ENCODE measurements at places on chromosomes 3 and 15.

- no peak for DNase-seq
Measured at GRCh38 chr3:49791571-49791970, 5.2 kb upstream of the IP6K1 start.

DNA sequence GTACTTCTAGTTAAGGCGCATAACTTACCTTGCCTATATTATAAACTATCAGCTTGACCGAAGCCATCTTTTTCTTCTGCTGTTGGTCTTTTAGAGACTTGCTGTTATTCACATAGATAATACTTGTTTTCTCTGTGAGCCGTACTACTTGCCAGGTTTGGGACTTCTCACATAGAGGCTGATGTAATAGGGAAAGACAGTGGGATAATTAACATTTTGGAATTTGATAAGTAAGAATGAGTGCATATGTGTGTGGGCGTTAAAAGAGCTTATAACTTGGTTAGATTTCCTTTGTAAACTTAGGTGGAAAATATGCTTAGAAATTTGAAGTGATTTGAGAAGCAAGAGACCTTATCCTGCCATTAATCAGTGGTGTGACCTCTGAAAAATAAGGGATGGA lies 47.8 kb downstream of the FNDC3B start:
- no peak for DNase-seq

DNA sequence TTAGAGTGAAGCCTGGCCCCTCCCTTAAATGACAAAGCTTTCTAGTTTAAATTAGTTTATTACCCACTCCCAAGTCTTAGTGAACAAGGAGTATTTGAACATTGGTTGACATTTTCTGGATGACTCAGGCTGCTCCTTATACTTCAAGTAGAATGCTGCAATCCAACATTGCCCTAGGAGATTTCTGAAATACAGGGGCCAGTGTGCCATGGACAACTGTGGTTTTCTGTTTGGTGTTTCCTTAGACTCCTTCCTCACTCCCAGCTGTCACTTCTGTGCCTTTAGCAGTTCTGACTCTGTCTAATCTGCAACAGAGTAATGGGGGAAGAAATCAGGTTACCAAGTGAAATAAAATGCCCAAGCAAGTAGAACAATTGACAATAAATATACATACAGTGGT lies 116.1 kb upstream of the P2RY1 start:
- no peak for DNase-seq

DNA sequence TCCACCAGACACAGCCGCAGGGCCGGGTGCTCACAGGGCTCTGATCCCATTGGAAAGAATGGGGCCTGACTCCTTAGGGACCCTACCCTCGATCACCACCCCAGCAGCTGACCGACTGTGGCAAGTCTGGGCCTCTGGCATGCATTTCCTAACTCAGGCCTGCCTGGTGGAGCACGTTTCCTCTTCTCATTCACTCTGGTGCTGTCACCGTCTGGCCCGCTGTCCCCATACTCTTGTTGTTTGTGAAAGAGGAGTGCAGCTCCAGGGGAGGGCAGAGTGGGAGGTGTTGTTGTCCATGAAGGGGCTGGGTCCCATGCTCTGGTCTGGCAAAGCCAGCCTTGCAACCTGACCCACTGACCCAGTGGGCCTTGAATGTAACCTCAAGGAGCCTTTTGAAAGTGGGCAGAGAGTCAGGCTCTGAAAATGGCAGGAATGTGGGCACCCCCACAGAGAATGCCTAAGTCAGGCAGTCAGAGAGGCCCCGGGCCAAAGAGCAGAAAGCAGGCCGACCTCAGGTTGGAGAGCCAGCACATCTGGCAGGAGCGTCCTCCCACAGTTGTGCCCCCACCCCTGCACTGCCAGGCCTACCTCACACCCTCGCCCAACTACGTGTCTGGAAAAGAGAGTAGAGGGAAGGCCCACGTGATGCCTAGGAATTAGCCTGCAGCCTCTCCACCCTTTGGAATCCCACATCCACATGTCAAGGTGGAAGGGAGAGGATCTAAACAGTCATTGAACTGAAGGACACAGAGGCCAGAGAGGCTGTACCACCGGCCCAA lies 10.9 kb downstream of the SEMA7A start:
- DNase-seq, result no peak

DNA sequence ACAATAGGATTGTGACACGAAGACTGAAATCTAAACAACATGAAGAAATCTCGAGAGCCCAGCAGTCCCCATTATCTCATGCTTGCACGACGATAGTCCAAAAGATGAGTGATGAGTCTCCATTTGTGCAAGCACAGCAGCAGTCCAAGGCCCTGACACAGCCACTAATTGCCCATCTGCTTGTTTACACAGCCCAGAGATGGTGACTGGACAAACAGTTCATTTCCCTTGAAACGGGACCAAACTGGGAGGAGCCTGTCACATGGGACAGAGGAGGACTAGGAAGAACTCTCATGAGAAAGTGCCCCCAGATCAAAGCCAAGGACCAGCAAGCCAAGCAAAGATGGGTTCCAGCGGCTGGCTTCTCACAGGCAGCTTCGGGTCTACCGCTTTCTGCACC lies 121.0 kb downstream of the GREM1 start:
- peak; percentile 56 for DNase-seq

- DNase-seq, result no peak
Measured at GRCh38 chr3:52422669-52423068, 22.2 kb downstream of the SEMA3G start.

DNA sequence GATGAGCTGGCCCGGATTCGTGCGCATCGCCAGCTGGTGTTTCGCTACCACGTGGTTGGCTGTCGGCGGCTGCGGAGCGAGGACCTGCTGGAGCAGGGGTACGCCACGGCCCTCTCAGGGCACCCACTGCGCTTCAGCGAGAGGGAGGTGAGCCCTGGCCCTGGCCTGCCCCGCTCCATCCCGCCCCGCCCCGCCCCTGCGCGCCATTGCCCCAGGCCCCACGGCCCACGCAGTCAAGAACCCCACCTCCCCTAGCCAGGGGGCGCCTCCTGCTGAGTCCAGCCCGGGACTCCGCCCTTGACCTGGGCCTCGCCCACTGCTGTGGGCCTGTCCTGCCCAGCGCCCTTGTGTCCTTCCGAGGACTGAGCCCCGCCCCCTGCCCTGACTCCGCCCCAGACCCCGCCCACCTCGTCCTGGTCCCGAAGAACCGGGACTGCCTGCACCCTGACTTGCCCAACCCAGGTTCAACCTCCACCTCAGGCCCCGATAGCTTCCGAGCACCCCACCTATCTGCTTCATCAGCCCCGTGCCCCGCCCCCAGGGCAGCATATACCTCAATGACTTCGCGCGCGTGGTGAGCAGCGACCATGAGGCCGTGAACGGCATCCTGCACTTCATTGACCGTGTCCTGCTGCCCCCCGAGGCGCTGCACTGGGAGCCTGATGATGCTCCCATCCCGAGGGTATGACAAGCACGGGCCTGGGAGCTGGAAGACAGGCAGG lies 14.8 kb downstream of the NT5DC2 start:
- DNase-seq, result no peak

DNA sequence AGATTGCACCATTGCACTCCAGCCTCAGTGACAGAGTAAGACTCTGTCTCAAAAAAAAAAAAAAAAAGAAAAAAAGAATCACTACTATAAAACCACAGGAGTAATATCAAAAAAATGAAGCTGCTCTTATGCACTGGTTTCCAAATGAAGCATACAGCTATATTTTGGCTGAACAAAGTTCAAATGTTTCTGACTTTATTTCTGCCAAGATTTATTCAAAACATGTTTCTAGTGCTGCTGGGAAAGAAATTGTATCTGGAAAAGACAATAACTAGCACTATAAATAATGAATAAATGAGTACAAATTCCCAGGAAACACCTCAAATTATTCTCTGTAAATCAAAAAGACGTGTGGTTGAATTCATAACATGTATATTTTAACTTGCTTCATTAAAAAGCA lies 102.5 kb upstream of the MME start:
- DNase-seq, result no peak

- DNase-seq, result no peak
Measured at GRCh38 chr3:112303764-112304325, 9.8 kb upstream of the SLC9C1 start.

- DNase-seq, result no peak
Measured at GRCh38 chr3:194989241-194989640, 281.7 kb downstream of the XXYLT1 start.

GRCh38 chr3:130926504-130926903 lies 32.6 kb downstream of the ATP2C1 start:
- DNase-seq, result no peak

GRCh38 chr3:12522721-12523120 lies 22.6 kb downstream of the MKRN2OS start:
- DNase-seq, result no peak

- no peak for DNase-seq
Measured at GRCh38 chr15:67035886-67036285, 29.5 kb upstream of the SMAD3 start.

DNA sequence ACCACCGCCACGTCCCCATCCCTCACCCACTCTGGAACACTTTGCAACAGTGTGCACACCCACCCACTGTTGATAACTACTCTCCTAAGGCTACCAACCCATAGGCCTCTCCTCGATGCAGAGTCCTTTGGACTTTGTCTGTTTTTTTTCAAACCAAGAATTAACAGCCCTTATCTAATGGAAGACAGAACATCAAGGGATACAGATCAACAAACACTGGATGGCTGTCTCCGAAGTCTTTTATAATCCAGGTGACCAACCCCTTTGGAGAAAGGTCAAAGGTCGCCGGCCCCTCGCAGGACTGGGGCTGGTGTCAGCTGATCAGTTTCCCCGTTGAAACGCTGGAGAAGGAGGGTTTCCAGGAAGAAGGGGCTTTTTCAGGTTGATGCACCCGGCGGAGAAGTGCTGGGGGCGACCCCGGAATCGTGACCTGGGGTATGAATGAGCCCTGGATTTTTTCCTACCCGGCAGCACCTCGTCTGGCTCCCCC lies 532 bp downstream of the B4GALT4 start:
- DNase-seq, result no peak

DNA sequence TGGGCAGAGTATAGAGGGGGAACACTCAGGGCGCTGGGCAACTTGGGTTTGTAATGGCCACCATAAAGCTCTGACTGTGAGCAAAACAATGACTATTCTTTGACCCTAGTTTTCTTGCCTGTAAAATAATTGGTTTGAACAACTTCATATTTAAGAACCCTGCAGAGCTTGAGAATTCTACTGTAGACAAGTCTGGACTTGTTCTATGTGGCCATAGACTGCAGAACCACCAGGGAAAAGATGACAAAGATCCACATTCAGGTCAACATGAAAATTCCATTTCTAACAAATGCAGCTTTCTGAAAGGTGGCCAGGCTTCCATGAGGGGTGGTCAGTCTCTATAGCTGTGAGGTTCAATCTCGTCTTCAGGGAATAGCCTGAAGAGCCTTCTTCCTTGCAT lies 239.4 kb upstream of the LRRN1 start:
- DNase-seq, result no peak

- DNase-seq, result no peak
Measured at GRCh38 chr3:164040991-164041390, 1037.3 kb downstream of the SI start.

DNA sequence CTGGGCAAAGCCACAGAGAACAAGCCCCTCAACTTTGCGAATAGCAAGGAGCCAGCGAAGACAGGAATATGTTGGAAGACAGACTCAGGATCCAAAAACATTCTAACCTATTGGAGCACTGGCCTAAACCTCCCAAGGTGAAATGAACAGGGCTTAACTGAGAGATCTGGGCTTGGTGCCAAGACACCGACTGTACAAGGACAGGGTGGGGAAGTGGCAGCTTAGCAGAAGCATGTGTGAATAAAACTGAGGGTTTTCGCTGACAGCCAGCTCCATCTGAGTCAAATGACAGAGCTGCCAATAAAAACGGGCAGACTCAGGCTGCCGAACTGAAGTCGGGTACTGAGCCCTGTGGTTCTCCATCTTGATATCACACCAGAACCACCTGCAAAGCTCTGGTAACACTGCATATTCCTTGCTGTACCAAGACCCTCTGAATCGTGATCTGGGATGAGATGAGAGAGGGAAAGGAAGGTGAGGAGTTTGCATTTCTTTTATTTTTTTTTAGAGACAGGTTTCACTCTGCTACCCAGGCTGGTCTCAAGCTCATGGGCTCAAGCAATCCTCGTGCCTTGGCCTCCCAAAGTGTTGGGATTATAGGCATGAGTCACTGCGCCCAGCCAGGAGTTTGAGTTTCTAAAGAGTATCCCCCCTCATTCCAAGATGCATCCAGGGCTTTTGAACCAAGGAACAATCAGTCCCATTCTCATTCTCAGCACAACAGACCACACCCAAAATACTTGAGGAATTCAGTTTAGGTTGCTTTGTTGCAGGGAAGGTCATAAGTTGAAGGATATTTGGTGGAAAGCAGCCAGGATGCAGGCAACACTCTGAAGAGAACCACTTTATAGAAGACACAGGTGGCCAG lies 6.0 kb upstream of the PLCB2 start:
- DNase-seq, result peak; percentile 44

DNA sequence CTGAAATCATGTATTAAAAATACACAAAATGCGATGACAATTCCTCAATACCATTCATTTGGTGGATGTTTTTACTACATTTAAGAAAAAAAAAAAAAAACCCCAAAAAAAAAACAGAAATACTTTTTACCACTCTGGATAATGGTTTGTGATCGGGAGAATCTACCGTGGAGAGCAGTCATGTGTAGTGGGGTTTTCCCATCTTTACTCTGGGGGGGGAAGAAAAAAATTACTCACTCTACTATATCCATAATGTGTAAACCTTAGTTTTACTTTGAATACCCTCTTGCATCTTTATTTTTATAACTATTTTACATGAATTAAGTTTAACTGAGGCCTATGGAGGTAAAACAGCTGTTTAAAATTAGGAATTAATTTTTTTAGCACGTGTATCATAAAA lies 83.3 kb downstream of the ANKRD28 start:
- DNase-seq, result no peak

GRCh38 chr3:56494679-56495322 lies 26.5 kb upstream of the ERC2 start:
- peak; percentile 55 for DNase-seq

DNA sequence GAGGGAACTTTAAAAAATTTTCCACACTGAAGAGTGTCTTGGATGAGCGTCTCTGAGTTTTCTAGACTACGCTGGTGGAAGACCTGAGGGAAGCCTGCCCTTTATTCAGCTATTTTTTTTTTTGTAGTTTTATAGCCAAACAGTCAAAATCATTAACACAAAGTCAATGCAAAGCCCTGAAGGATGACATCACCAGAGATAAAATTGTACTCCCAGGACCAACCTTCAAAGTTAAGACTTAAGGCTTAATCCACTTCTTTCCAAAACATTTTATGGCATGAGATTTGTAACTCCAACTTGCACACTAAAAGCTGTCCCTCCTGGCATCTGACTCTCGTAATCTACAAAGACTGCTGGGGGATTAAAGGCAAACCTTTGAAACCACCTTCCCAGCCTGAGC lies 263.4 kb upstream of the LYSMD4 start:
- no peak for DNase-seq

DNA sequence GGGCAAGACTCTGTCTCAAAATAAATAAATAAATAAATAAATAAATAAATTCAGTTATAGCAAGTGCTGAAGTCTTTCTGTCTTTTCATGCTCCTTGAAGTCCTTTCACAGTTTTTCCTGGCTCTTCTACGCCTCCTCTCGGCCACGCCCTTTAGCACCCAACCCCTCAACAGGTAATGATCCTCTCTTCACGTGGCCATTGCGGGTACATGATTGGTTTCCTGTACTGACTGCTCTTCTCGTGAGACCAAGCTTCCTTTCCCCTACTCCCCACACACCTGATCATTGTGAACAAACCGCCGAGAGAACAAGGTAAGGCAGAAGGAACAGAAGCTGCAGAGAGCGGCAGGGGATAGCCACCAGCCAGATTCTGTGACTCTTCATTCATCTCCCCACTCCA lies 2.3 kb upstream of the ZNF774 start:
- no peak for DNase-seq

- no peak for DNase-seq
Measured at GRCh38 chr15:34357653-34358052, 9.3 kb downstream of the LPCAT4 start.
